Neural crest cell (in vitro differentiated cells): ENCODE measurements at places on chromosomes 1 and 21. TPM values are rescaled to one million over a fixed set of nuclear protein-coding genes. Genes with fewer than 3 reads are reported as not detected.

Gene ADCY10
- 0.66 TPM in 1 of 2 replicates, not detected in the other for total RNA-seq

Gene DIO1
- total RNA-seq: not detected in 2 replicates

Gene SH2D1B
- total RNA-seq: not detected in 2 replicates

Gene RGS8
- total RNA-seq: 1.8 and 2.4 TPM in 2 replicates

Gene LCE3A
- not detected in 2 replicates for total RNA-seq

Gene CCDC190
- total RNA-seq: not detected in 2 replicates

Gene CFHR3
- total RNA-seq: 0.82 and 0.86 TPM in 2 replicates

Gene NTRK1
- total RNA-seq: 0.21 and 0.27 TPM in 2 replicates

Gene MEAF6
- total RNA-seq: 77.3 and 83.4 TPM in 2 replicates

Gene RNF186
- not detected in 2 replicates for total RNA-seq
